ENCODE measurements at places on chromosomes 16 and 17. TPM values are rescaled to one million over a fixed set of nuclear protein-coding genes. Genes with fewer than 3 reads are reported as not detected.
A peak's percentile ranks its signal among the peaks of the same experiment; 100 is the strongest.

DNA sequence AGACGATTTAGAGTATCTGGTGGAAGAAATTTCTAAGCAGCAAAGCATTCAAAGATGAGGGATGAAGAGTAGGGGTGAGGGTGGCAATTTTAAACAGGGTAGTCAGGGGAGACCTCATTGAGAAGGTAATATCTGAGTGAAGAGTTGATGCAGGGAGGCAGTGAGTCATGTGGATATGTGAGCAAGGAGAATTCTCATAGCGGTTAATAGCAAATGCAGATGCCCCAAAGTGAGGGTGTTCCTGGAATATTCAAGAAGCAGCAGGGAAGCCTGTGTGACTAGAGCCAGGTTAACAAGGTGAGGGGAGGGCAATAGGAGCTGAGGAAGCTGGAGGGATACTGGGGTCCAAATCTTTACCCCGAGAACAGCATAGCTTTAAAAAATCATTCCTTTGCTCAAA lies 114.3 kb downstream of the SPACA3 start:
- no peak for DNase-seq

GRCh38 chr17:3712811-3713463 lies 10.8 kb upstream of the HASPIN start:
- peak; percentile 41 for DNase-seq

- no peak for DNase-seq
Observed at GRCh38 chr17:63624531-63624880, 2.3 kb downstream of the MAP3K3 start.

GRCh38 chr17:48596735-48597527 lies 3.4 kb upstream of the HOXB5 start:
- no peak for DNase-seq

DNA sequence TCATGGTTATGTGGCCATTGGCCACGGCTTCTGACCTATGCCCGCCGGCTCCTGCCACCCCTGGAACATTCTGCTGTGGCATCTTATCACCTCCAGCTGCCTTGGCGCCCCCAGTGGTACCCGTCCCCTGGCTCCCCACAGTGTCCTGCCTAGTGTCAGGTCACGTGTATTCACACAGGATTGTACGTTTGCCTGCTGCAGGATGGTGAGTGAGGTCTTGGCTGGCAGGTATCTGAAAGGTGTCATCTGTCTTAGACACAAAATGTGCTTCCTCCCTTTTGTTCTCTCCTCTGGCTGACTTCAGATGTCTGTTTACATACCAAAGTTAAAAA lies 24.9 kb downstream of the DBNDD1 start:
- no peak for DNase-seq

DNA sequence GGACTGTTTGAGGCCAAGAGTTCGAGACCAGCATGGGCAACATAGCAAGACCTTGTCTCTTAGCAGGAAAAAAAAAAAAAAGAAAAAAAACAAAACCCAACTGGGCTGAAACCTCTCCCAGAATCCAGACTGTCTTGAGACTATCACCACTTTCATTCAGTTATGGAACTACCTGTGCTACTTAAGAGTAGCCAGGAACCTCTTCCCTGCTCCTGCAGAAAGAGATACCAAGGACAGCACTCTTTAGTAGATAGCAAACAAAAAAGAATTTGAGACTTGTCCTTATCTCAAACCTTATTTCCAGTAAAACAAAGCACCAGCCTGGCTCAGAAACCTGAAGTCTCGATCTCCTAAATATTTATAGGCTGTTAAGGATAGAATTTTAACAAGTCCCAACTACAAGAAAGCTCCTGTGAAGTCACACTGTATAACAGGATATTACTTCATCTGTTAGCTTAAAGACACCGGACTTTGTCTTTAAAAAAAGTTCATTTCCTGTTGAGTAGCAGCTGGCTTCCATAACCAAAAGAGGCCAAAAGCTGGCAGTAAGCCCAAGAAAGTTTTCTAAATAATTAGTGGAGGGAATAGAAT lies 5.1 kb downstream of the CDR2 start:
- DNase-seq: no peak

- DNase-seq: peak; percentile 48
Observed at GRCh38 chr17:8946476-8946875, 19.0 kb downstream of the PIK3R5 start.

DNA sequence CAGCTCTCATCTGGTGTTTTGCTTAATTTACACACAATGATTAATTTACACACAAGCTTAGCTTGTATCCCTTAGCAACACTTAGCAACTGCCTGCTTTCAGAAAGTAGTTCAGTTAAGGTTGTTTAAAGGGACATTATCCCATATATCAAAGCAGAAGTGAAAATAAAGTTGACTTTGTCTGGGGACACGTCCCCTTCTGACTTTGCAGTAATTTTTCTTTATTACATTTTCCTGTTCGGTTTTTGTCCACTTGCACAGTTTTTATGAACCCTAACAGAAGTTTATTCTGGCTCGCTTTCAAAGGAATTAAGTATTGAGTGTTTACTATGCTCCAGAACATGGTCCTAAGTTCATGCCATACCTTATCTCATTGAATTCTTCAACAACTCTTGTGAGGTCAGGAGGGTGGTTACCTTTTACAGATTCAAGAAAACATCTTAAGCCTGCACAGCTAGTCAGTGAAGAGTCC lies 41.5 kb downstream of the ARHGAP44 start:
- no peak for DNase-seq

GRCh38 chr17:66634193-66634592 lies 200.7 kb upstream of the CACNG5 start:
- DNase-seq: no peak

DNA sequence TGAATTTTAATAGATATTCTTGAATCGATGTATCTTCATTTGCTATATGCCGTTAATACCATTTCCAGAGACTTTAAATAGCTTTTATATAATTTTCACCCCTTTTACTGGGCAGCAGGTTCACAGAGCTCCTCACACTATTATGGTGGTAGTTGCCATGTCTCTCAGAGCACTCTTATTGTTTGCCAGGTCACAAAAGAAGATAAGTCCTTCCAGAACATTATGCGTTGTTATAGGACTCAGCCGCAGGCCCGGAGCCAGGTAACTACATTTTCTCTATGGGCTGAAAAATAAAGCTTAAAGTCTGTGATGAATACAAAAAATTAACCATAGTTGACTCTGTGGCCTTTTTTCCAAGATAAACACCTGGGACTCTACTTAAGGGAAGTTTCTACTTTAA lies 24.0 kb downstream of the AKTIP start:
- no peak for DNase-seq

DNA sequence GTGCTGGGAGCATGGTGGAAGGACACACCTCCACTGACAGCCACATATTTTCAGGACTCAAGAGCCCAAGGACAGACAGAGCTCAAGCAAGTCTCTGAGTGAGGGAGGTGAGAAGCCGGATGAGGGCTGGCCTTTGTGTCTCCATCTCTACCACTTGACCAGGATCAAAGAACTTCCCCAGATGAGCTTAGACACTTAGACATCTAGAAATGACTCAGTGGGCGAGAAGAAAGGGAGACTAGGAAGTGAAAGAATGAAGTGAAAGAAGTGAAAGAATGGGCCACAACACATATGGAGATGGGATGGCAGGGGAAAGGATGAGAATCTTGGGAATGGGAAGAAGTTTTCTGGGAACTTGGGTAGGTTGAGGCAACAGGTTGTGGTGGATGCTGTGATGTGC lies 274.9 kb upstream of the CCL2 start:
- DNase-seq: no peak

GRCh38 chr16:70612931-70613330 lies 33.4 kb upstream of the IL34 start:
- no peak for DNase-seq

- DNase-seq: peak; percentile 34
Observed at GRCh38 chr17:65191811-65192740, 54.9 kb downstream of the RGS9 start.

Gene HCRT
- total RNA-seq: not detected

Gene NUPR1
- total RNA-seq: not detected

Gene YBX2
- 3.6 TPM for total RNA-seq

Gene RASL10B
- 1.3 TPM for total RNA-seq
